ENCODE measurements at places on chromosomes 3 and 15. TPM values are rescaled to one million over a fixed set of nuclear protein-coding genes. Genes with fewer than 3 reads are reported as not detected.

Gene SLC22A13
- total RNA-seq: not detected

Gene ESYT3
- total RNA-seq: 1.5 TPM

Gene SLC25A38
- total RNA-seq: 25.7 TPM

Gene ADGRG7
- total RNA-seq: not detected

Gene MORC1
- not detected for total RNA-seq

Gene TTC21A
- 0.55 TPM for total RNA-seq

Gene TM4SF1
- total RNA-seq: 154 TPM

Data from hair follicular keratinocyte (primary cell).